ENCODE measurements at places on chromosomes 13 and 19.

GRCh38 chr19:19488875-19489690 is 26.3 kb downstream of the TSSK6 start:
- peak; percentile 94 for DNase-seq

DNA sequence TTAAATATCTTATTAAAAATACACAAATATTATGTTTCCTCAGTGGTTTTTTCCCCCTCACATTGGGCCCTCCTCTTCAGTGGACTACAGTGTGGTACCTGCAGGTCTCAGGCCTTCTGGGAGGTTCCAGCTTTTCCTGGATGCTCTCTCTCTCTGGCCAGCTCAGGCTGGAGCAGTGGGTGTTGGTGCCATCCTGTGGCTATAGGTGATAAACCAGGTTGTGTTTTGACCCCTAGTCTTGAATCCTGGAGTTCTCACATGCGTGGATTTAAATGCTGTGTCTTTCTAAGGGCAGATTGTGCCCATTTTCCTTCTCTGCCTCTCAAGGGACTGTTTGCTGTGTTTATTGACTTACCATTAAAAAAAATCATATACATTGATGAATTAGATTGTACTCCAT is 41.2 kb upstream of the ZNF527 start:
- DNase-seq = no peak

- no peak for DNase-seq
Observed at GRCh38 chr13:36370108-36370429, 23.9 kb upstream of the SPART start.

DNA sequence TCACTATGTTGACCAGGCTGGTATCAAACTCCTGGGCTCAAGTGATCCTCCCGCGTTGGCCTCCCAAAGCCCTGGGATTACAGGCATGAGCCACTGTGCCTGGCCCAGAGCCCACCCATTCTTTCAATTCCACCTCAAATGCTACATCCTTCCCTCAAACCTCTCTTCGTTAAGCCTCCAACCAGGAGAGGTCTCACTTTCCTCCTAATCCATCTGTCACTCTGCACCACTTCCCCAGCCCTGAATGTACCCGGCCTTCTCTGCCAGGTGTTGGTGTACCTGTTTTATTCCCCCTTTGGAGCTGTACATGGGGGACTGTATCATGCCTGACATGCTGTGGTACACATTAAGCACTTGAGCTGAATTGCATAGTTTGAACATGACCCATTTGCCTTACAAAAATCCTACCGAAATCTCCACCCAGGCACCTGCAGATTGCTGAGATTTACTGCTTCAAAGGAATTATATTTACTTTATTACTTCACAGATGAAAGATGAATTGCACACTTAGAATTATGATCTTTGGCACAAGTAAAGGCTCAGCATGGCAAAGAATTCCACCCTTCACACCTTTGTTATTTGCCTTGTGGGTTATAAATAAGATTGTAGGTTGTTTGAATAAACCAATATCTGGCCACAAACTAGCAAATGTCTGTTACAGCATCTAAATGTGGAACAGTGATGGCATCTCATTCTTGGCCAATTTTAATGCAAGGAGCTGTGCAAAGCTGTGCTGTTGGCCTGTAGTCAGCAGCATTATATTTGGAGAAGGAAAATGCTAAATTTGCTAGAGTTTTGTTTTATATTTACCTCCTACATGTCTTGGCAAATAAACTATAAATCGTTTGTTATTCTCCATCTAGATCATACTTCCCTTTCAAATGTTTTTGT is 15.6 kb upstream of the WASF3 start:
- DNase-seq = no peak

DNA sequence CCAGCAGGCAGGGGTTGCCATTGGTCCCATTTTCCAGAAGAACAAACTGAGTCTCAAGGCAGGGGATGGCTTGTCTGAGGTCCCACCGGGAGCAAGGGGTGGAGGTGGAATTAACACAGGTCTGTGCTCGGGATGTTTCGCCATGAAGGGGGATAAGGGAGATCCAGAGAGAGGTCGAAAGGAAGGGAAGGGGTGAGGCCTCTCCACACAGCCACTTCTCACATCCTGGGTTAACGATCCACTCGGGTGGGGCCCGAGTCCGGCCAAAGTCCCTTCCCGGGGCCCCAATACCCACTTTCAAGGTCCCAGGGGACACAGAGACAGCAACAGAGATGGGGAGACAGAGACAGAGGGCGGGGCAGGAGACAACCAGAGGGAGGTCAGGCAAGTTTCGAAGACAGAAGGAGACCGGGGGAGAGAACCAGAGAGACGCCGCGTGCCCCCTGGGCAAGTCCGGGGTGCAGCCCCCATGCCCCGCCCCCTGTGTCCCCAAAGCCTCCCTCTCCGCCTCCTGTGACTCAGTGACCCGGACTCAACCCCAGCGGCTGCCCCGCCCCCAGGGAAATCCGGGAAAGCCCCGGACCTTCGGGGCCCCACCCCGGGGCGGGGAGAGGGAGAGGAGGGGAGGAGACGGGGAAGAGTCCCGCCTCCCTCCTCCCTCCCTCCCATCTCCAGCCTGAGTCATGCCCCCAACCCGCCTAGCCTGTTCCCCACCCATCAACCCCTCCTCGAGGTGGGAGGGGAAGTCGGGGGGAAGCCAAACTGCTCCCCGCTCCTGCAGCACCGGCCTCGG is 1.4 kb upstream of the BCL3 start:
- peak; percentile 86 for DNase-seq

DNA sequence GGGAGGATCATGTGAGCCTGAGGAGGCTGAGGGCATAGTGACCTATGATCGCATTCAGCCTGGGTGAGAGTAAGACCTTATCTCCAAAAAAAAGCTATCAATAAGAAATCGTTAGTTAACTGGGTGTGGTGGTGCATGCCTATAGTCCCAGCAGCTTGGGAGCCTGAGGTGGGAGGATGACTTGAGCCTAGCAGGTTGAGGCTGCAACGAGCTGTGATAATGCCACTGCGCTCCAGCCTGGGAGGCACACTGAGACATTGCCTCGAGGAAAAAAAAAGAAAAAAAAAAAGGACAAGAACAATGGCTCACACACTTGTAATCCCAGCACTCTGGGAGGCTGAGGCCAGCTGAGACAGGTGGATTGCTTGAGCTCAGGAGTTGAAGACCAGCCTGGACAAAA is 16.2 kb downstream of the PSPC1 start:
- no peak for DNase-seq

DNA sequence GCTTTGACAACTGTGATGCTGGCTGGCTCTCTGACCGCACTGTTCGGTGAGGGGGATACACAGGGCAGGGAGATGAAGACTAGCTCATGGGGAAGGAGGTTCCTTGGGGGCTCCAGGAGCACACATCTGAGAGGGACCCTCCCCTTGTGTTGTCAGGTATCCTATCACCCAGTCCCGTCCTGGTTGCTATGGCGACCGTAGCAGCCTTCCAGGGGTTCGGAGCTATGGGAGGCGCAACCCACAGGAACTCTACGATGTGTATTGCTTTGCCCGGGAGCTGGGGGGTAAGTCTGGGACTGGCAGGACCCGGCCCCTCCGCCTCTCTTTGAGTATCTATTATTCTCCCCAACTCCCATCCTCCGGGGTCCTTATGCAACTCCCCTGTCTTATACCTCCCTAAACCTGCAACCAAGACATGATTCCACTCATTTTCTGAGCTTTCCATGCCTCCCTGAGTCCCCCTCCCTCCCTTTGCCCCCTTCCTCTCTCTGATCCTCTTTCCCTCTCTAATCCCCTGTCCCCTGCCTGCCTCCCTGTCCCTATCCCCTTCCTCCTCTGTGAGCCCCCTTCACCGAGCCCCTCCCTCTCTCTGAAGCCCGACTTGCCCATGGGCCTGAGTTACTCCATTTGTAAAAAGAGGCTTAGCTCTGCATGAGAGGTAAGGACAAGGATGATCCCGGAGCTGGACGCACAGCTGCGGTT is 12.5 kb downstream of the NCAN start:
- no peak for DNase-seq

- DNase-seq = no peak
Observed at GRCh38 chr13:23323946-23324709, 109.4 kb downstream of the SACS start.

- DNase-seq = no peak
Observed at GRCh38 chr19:46823049-46823448, 27.6 kb downstream of the AP2S1 start.

GRCh38 chr13:26707122-26708006 is 53.2 kb downstream of the GPR12 start:
- DNase-seq = no peak

- no peak for DNase-seq
Observed at GRCh38 chr19:15317392-15318071, 14.8 kb downstream of the BRD4 start.

- no peak for DNase-seq
Observed at GRCh38 chr13:36431204-36432105, 840 bp upstream of the CCNA1 start.

GRCh38 chr19:41915021-41915775 is 13.1 kb downstream of the ERFL start:
- DNase-seq = no peak

GRCh38 chr13:97339988-97340749 is 93.8 kb upstream of the RAP2A start:
- no peak for DNase-seq

DNA sequence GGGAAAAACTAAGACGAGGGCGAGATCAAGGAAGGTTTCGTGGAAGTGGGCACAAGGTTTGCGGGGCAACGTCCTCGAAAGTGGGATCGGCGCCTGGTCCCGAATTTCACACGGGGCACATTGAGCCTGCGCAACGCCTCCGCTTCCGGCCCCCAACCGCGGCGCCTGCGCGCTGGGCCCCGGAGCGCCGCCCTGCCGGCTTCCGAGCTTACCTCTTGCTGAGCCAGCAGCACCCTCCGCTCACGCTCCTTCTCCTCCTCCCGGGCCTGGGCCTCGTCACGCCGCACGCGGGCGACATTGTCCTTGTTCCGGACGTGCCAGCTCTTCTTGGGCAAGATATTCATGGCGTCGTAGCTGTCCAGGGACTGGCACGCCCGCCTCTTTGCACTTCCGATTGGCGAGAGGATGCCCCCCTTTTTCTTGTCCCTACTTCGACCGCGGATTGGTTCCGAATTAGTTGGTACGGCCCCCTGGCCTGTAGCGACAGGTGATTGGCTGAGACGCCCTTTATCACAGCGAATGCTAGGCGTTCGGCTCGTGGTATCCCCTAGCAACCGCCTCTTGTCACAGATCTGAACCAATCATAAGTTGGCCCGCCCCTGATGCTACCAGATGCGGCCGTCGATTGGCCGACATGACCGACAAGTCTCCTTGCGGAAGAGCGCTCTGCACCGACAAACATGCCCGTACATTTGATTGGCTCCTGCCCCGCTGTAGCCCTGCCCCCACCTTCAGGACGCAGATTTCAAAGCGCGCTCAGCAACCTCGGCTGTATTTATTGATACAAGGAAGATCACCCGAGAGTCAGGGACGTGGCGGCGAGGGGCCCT is at the start of gene LENG1:
Gene LENG1 (minus strand): TSS at position 370 of the 830 bp plus-strand sequence. CDS start 26 bp downstream, at position 344.
- DNase-seq = peak; percentile 99

Data from T follicular helper cell (primary cell).